ENCODE measurements at places on chromosomes 3 and 15.

GRCh38 chr15:40445421-40445922 is 4.7 kb downstream of the BAHD1 start:
- no peak for DNase-seq

DNA sequence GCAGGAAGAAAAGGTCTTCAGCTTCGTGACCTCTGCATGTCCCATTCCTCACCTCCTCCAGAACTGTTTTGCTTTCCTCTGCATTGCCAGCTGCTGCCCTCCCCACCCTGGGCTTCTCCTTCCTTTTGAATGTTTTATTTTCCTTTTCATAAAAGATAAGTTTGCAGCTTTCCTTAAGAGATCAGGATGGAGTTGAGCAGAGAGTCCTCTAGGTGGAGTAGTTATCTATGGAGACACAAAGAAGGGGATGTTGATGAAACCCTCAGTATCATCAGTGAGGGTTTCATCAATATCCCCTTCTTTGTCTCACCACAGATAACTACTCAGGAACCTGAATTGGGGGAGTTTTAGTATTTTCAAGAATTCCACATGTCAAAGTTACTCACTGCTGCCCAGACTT is 19.0 kb upstream of the SLC25A36 start:
- no peak for DNase-seq

DNA sequence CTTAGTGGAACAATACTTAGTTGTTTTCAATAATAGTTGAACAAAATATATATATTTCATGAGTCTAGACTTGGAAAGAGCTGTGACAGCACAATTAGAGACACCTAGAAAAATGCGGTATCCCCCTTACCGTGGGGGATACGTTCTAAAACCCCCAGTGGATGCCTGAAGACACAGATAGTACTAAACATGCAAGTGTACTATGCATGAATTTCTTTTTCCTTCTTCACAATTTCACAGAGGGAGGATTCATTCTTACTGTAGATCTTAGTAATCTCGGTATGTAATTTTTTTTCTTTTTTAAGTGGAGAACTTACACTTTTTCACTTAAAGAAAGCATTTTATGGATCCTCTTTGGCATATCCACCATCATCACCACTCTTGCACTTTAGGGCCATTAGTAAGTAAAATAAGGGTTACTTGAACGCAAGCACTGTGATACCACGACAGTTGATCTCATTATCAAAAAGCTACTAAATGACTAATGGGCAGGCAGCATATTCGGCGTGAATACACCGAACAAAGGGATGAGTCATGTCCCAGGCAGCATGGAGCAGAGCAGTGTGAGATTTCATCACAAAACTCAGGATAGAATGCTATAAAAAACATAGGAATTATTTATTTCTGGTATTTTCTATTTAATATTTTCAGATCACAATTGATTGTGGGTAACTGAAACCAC is 72.3 kb upstream of the ZNF280D start:
- DNase-seq, result no peak

DNA sequence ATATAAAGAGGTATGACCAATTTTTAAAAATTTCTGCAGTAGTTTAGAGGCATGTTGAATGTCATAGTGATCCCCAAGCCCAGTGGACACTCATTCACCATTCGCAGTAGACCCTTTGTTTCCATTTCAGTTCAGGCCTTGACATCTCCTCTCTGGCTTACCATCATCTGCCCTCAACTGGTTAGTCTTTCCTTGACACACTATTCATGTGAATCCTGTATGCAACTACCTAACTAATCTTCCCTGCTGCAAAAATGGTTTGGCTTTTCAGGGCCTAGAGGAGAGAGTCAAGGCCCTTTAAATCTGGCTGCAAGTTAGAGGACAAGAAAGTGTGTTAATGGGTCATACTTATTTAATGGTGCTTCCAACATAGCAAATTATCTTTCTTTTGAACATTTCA is 10.9 kb downstream of the APH1B start:
- DNase-seq, result no peak

DNA sequence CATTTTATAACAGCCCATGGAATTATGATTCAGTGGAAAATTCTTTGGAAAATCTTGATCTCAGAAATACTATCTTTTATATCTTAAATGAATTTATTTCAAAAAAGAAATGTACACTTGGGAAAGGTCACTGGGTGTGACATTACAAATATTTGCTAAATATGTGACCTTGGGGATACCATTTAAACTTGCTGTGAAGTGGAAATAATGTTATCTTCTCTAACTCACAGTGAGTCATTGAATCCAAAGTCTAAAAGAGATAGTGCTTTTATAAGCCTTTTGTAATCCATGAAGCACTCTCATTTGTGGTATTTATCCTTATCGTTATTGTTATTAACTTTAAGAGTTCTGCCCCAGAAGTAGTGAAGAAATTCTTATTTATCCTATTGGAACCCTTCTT is 289.8 kb upstream of the SEMA6D start:
- no peak for DNase-seq

DNA sequence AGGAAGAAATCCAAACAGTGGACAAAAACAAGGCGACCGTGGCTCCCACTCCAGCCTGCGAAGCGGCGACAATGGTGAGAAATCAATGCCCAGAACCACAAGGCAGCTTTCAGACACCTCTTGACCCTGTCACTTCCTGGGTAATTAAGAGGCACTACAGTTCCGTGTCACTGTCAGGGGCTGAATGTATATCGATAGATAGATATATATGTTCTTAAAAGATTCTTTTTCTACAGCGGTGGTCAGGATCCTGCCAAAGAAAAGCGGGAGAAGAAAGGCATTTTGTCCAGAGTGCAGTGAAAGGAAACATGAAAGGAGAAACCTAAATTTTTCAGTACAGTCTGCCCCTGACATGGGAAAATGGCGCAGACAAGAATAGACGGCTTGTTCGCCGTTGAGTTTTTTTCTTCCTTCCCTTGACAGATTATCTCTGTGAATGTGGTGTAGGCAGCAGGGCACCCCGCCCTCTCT is 56.2 kb upstream of the HES1 start:
- no peak for DNase-seq

DNA sequence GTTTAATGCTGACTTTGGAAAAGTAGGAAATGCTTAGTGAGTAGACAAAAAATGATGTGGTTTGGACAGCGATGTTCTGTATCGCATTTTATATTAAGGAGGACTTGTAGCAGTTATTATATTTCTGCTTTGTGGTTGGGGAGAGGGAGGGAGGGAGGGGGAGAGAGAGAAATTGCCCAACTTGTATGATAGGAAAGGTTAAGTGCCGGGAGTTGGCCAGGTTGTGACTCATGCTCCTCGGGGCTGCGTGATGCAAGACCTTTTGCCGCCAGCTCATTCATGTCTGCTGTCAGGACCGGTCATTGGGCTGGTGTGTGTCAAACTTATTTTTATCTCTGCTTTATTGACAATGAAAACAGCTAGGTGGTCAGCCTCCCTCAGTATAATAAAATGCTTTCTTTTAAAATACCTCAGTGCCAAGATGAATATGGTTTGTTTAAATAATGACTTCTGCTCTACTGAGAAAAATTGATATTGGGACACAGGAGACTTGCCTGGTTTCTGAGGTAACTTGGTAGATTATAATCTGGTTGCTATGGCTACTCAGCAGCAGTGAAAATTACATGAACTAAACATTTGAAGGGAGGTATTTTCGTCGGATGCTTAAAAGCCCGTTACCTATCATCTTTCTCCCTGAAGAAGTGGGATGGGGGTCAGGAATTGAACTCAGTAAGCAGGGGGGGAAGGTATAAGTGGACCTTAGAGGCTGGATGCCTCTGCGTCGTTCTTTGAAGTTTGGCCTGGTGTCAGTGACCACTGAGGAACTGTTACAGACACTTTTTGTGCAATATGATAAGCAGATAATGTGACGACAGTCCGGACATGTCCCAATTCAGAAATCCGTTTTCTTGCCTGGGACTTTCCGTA is 90.7 kb downstream of the FNDC3B start:
- peak; percentile 29 for DNase-seq

GRCh38 chr3:46078712-46079400 is 51.6 kb upstream of the XCR1 start:
- peak; percentile 80 for DNase-seq

DNA sequence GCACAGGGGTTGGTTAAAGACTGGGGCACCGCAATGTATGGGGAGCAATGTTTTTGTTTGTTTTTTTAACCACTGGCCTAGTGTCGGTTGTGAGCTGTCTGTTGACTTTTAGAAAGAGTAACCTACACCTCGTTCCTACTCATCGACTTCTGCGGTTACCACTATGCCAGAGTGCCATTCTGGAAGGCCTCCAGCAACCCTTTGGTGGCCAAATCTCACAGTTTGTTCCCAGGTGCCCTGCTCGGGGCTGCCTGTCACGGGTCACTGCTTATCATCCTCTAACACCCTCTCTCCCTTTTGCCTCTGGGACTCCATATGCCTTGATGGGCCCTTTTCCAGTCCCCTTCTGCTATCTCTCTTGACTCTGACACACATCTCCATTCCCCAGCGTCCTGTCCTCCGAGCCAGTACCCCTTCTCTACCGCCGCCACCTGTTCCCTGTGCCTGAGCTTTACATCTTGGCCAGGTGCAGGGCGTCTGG is 290.4 kb upstream of the C2CD4B start:
- no peak for DNase-seq

- DNase-seq, result no peak
Observed at GRCh38 chr3:32126305-32127015, 20.0 kb downstream of the GPD1L start.

DNA sequence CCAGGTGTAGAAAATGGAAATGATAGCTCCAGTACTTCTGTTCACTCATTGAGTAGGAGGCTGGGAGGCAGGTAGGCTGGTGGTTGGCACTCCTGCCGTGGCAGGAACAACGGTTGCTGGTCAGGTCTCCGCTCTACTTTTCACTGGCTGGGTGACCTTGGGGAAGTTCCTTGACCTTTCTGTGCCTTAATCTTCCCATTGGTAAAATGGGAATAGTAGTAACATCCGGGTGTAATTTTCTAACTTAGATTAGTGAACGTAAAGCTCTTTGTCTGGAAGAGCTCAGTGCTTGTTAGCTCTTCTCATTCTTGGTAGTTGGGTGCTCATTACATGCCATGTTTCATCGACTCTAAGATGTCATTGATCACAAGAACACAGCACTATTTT is 45.8 kb upstream of the FLNB start:
- DNase-seq, result no peak

- DNase-seq, result no peak
Observed at GRCh38 chr3:4634894-4635293, 141.7 kb downstream of the ITPR1 start.

GRCh38 chr3:192122832-192123594 is 604.3 kb downstream of the FGF12 start:
- no peak for DNase-seq

GRCh38 chr3:174958671-174959328 is 99.7 kb downstream of the NAALADL2 start:
- DNase-seq, result no peak

GRCh38 chr3:169863458-169863899 is 6.3 kb downstream of the LRRC31 start:
- peak; percentile 35 for DNase-seq

DNA sequence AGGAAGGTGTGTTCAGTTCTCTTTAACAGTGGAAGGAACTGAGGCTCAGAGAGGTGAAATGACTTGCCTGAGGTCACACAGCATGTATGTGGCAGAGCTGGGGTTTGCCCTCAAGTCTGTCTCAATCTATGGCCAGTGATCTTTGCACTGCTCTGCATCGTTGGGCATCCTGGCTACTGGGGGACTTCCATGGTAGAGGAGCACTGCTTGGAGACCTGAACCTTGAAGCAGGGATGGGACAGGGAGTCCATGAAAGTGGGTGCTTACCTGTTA is 2.0 kb downstream of the CORO2B start:
- no peak for DNase-seq

DNA sequence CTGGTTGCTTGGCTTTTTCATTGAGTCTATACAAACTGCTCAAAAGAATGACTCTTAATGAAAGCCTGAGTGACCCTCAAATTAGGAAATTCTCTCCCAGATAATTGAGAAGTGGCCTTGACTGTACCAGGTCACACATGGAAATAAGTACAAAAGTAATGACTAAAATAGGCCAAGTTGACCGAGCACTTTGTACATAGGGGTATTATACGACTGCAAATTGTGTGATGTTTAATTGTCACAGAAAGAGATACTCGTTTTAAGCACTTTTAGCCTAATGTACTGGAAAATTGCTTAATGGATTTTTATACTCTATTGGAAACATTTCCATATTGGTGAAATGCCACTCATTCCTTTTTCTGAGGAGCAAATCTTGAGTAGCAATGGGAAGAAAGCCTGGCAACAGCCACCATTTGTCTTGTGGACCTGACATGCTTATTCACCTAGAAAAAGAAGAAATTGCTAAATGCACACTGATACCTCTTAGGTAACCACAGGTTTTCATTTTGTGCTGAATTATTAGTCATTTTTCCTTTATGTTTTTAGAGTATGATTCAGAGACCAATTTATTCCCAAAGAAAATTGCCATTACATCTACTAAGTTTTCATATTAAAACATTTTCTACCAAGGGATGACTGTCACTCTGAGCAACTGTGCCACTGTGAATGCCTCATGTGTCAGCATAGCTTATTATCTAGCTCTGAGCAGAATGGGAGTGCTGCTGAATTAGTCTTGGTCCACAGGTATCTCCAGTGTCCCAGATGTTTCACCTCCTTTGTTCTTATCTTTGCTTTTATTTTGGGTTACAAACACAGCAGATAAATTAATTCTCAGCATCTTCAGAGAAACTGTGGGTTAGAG is 8.9 kb upstream of the PXK start:
- DNase-seq, result no peak

GRCh38 chr3:25427942-25428788 is at the start of gene RARB:
RARB (plus strand) TSS chr3:25428263; CDS start chr3:25428732, 469 bp downstream.
- no peak for DNase-seq

- DNase-seq, result no peak
Observed at GRCh38 chr3:174810254-174810653, 48.9 kb upstream of the NAALADL2 start.

DNA sequence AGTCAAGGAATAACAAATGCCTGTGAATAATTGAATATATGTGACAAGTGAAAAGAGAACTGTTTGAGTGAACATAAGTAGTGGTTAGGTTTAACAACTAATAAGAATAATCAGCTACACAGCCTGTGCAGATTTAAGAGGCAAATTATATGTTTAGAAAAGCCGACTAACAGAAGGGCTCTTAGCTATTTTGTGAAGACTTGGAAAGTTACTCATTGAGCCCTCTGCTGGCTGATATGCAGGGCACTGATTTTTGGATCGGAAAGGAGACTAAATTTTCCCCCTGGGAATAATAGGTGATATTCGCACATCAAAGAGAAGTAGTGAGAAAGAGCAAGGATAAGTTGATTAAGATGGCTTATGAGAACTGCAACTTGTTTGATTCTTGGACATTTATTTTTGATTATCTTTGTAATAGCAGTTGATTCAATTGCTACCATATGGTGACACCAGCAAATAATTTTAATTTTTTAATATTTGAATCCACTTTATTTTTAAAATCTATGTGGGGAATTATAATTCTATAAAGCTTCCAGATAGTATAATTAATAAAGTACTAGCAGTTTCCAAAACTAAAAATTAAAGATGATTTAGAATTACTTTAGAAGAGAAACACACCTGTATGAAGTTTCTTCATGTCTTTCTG is 156.2 kb downstream of the NLGN1 start:
- DNase-seq, result no peak

GRCh38 chr3:104555728-104556127 is 811.0 kb upstream of the ALCAM start:
- no peak for DNase-seq

GRCh38 chr3:160150525-160150924 is 74.7 kb upstream of the C3orf80 start:
- DNase-seq, result no peak
